ENCODE measurements at places on chromosomes 5 and 9.

DNA sequence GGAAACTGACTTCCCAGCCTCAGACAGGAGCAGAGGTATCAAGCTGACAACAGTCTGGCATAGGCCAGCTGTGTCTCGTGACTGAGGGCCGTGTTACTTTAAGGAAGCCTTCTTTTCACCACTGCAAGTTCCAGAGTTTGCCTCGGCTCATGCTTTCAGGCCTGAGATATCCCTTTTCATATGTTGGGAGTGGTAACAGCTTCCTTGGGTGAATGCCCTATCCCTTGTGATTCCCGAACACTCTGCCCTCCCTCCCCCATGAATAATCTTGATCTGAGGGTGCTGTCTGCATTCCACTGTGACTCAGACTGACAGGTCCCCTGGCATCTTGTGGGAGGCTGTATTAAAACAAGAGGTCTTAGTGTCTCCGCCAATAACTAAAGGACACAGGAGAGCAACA lies 49.7 kb upstream of the ARL15 start:
- no peak for DNase-seq

DNA sequence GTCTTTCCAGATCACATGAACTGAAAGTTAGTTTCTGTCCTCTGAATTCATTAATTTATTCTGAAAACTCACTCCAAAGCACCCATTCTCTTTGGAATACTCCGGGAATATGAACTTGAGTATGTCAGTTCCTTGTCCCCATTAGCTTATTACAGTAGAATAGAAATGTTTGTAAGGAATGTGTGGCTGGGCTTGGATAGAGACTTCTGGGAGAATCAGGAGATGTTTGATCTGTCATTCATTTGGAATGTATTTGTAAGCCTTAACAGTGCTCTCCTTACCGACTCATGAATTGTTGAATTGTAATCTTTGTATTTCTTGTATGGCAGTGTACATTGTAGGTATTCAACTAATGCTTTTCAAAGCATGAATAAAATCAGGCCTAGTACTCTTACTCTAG lies 548.4 kb downstream of the LRRC70 start:
- no peak for DNase-seq

DNA sequence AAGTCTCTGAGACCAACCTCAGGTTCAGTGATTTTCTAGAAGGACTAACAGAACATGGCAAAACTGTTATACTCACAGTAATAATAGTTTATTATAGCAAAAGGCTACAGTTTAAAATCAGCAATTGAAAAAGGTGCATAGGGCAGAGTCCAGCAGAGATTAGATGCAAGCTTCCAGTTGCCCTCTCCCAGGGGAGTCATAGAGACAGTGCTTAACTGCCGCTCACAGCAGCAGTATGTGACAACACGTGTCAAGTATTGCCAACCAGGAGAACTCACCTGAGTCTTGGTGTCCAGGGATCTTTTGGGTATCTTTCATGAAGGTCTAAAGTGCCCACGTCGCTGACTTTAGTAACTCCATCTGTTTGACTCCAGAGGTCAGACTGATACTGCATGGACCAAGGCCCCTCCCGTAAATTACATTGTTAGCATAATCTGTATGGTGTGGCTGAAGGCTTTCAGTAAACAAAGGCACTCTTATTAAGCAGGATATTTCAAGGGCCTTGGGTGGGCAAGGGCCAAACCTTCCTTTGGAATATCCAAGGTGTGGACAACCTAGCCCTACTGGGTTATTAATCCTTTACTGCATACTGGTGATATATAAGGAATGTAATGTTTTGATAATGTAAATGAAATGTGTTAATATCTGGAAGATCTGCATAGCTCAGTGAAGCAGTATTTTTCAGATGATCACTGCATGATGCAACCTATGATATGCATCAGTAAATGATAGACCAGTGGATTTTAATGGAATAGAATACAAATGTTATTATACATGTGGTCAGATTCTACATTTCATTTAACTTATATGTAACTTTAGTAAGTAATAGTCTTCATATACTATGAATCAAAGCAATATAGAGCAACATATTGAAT lies 44.0 kb downstream of the RASA1 start:
- no peak for DNase-seq

- no peak for DNase-seq
These were observed 454.2 kb upstream of the SGCD start for GRCh38 chr5:155872629-155873220.

- DNase-seq = no peak
These were observed 39.0 kb upstream of the DMXL1 start for GRCh38 chr5:119031905-119032304.

DNA sequence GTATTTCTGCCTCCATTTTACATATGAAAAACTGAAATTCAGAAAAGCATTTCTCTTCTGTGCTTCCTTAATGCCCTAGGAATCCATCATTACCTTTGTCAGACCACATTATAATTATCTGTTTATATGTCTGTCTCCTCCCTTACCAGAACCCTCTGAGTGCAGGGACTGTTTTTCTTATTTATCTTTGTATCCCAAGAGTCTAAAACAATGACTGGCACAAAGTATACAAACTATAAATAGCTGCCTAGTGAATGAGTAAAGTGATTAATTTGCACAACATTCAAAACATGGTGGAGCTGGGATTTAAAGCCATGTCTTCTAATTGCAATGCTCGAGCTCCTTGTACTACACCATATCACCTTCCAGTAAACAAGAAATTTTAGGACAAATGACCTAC lies 49.3 kb upstream of the HK3 start:
- DNase-seq = no peak

DNA sequence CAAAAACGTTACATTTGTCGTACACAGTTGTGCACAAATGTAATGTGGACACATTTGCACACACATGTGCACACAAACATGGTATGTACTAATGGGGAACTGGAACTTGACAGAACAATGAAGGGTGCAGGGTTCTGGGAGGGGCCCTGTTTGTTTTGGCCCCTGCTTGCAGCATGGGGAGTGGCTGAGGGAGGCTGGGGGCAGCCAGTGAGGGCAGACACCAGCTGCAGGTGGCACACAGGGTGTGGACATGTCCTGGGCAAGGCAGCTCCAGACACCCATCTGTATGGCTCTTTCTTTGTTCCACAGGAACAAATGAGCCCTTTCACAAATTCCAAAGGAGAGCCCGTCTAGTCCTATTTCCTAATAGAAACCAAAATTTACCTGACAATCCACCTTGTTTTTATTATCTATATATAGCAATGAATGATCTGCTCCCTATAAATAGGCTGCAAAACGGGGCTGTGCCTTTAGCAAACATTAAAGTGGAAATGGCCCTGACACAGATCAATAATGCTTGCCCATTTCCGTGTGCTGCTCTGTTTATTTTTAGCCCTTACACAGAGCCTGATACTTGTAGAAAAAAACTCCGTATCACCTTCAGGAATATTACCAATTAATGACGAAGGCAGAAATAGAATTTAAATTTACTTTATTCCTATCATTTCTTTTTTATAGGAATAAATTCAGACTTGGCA lies 26.4 kb downstream of the MARCHF3 start:
- DNase-seq = no peak

DNA sequence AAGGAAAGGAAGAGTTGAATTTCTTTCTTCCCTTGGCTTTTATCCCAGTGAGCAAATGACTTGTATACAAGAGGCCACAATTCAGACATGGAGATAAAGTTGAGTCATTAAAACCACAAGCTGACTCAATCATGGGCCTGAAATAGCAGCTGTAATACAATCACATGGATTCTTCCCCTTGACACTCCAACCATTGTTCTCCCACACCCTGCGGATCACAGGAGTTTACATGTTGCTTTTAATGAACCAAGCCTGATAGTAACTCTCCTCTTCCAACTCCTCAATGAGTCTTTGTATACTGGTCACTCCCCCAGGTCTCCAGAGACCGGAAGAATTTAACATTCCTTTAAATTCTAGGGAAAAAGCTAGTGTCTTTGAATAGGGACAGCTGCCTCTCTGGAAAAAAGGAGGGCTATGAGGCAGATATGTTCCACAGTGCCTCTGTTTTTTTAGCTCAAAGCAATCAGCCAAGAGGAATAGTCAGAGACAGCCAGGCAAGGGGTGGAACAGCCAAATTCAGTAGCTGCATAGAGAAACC lies 32.4 kb downstream of the PCDHGC5 start:
- no peak for DNase-seq

GRCh38 chr5:145247745-145248040 lies 587.4 kb downstream of the PRELID2 start:
- DNase-seq = no peak

DNA sequence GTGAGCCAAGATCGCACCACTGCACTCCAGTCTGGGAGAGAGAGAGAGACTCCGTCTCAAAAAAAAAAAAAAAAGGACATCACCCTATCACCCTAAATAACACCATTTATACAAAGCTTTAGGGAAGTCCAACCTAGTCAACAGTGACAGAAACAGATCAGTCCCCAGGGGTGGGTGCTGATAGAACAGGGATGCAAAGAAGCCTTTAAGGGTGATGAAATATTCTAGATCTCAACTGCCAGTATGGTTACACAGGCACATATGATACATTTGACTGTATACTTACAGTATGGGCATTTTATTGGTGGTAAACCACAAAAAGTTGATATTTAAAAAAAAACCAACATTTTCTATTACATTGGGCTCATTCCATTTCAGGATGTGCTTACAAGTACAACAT lies 4.8 kb downstream of the RETREG1 start:
- no peak for DNase-seq

DNA sequence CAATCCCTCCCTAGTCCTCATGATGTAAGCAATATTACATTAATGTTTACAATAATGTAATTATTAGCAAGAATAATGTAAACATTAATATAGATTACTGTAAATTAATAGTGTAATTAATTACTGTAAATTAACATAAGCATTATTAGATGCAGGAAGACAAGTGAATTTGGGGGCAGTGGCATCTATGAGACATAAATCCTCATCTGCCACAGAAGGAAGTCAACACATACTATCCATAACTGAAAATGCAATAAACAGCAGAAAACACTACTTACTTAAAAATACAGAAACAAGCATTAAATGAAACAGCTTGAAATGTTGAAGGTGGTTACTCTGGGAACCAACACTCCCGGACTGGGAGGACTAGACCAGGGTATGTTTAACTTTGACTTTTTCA lies 685 bp upstream of the NIPSNAP3A start:
- DNase-seq = no peak

GRCh38 chr5:36502608-36503007 lies 103.8 kb upstream of the SLC1A3 start:
- DNase-seq = no peak

- no peak for DNase-seq
These were observed 588.6 kb upstream of the GRAMD2B start for GRCh38 chr5:125834438-125835115.

DNA sequence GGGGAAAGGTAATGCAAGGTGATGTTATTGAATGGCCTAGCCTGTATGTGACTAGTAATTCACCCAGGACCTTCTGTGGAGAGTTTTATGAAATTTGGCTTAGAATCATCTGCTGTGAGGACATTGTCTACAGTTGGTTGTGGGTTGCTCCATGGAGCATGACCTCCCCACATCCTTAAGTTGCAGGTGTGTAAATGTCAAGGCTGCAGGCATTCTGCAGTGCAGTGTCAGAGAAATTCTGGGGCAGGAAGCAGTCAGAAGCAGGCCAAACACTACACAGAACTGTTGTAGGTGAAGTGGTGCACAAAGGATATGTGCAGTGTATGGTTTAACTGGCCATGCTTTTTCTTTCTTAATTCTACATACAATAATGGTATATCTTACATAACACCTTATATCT lies 588.3 kb downstream of the EBF1 start:
- no peak for DNase-seq

- no peak for DNase-seq
These were observed 12.9 kb upstream of the SLC34A1 start for GRCh38 chr5:177371120-177372033.

GRCh38 chr5:68542207-68542606 lies 326.7 kb downstream of the PIK3R1 start:
- no peak for DNase-seq

GRCh38 chr5:142808878-142809598 lies 38.9 kb downstream of the ARHGAP26 start:
- DNase-seq = no peak
